ENCODE measurements at places on chromosomes 7 and 10. TPM values are rescaled to one million over a fixed set of nuclear protein-coding genes. Genes with fewer than 3 reads are reported as not detected.
A peak's percentile ranks its signal among the peaks of the same experiment; 100 is the strongest.

DNA sequence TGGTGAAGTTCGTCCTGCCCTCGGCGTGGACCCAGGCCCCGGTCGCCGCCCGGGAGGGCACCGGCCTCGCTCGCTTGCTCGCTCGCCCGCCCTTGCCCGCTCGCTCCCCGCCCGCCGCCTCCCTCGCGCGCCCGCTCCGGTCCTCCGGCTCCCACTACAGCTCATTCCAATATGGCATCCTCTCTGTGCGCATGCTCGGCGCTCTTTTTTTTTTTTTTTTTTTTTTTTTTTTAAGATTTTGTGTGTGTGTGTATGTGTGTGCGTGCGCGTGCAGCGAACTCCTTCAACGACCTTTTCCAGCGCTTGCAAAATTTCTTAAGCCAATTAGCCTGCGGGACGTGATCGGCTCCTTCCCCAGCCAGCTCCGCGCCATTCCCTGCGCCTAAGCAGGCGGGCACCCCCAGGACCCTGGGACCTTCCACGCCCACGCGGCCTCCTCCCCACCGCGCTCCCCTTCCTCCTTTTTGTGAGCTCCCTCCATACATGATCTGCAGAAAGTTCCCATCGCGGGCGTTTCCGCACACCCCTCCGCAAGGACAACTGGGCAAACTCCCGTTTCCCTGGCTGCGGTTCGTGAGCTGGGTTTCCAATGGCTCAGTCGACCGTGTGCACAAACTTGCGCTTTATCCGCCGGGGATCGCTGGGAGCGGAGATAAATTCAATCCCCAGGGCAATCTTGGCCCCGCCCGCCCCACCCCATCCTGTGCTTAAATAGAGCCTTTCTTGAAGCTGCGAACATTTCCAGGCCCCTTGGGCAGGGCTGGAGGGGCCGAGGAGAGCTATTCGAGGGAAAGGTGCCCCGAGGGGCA, at the start of gene SFMBT2:
Gene SFMBT2 (minus strand): TSS at position 173 of the 809 bp plus-strand sequence. CDS start 29,136 bp downstream, outside the sequence.
- H3K4me3 ChIP-seq, result peak within 1 kb of the TSS; percentile 31
- no peaks in the 10 kb centered on the region for H3K36me3 ChIP-seq
- peaks cover 33% of the 10 kb centered on the region for H3K27me3 ChIP-seq

AKR1D1 gene
- not detected for polyA plus RNA-seq

DNA sequence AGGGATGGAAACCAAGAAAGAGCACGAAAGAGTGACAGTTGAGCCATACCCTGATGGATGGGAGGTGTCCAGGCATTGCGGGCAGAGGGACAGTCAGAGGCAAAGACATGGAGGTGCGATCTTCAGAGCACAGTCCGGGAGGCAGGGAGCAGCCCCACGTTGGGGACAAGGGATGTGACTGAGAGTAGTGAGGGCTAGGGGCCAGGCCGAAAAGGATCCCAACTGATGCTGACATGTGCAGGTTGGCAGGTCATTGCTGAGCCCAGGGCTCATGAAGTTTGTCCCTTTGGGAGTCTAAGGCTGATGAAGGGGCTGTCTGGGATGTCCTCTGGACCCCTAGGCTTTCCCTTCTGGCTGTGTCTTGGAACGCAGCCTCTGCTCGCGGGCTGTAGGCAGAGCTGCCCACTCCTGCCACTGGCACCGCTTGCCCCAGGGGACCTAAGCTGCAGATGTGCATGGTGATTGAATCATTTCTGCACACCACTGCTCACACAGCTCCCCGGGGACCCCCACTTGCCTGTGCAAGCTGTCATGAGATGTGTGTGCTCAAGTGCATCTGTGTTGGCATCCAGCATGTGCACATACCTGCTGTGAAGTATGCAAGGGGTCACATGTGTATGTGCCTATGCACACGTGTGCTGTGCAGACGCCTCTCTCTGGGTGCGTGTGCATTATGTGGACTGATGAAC, 125.1 kb downstream of the ZMIZ1 start:
- H3K36me3 ChIP-seq, result peaks cover 12% of the 10 kb centered on the region
- no peak for DNase-seq

- H3K27ac ChIP-seq, result no peak overlapping the region
- no peaks in the 10 kb centered on the region for H3K4me1 ChIP-seq
- peaks cover 11% of the 10 kb centered on the region for H3K36me3 ChIP-seq
- no peak overlapping the region for H3K4me3 ChIP-seq
- no peak for DNase-seq
Observed at GRCh38 chr7:24858108-24858977, 101.1 kb upstream of the GSDME start.

DNA sequence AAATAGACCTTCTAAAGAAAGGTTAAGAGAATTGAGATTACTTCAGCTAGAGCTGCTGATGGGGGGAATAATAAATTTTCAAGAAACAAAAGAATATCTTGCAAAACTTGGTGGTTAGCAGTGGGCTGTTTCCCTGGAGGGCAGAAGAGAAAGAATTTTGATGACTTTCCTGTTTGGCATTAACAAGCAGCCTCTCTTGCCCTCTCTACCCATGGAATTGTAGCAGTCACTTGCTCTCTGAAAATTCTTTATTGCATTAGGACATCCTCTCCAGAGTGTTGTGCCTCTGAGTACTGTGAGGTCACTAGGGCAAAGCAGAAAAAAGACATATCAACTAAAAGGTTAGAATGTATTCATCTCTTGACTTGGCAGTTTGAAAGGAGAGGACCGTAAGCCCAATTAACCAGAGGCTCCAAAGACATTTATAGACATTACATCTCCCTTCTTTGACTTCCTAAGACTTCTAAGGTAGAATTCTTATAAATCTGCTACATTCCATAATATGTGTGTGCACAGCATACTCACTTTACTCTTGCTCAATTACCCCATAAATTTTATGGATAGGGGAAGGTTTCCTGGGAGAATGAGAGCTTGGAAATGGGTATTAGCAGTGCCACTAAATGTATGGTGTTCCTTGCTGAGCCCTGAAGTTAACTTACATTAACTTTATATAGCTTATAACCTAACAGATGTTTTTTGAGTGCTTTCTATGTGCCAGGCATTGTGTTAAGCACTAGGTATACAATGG, 215.3 kb downstream of the KIF20B start:
- no peak overlapping the region for H3K4me3 ChIP-seq
- no peaks in the 10 kb centered on the region for H3K4me1 ChIP-seq
- no peaks in the 10 kb centered on the region for H3K27me3 ChIP-seq
- no peaks in the 10 kb centered on the region for H3K36me3 ChIP-seq
- no peak overlapping the region for H3K27ac ChIP-seq

DNA sequence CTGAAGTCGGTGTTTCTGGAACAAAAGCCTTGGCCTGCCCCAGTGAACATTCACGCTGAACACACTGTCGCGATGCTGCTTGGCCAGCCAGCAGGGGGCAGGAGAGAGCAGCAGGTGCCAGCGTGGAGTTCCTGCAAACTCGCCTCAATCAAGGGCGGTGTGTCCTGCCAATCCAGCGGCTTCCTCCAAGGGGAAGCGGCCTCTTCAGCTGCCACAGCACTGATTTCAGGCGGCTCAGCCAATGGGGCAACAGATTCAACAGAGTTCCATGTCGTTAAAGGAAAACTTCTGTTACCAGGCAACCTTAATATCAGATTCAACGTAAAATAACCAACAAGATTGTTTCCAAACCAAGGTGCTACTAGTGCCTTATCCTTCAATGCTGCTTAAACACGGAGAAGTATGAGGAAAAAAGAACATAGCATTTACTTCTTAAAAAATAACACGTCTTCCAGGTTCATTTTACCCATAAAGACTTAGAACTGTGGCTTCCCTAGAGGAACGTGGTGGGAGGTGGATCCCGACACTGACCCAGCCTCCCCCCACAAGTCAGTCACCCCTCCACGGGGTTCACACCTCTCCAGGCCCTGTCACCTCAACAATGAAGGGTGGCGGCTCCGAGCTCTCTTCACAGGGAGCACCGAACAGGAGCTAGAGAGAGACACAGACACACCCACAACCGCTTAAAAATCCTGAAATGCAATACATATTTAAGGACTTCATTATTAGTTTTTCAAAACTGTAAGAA, 178.2 kb downstream of the DIP2C start:
- H3K4me3 ChIP-seq, result no peak overlapping the region
- peaks cover 6% of the 10 kb centered on the region for H3K4me1 ChIP-seq
- H3K36me3 ChIP-seq, result no peaks in the 10 kb centered on the region
- peak; percentile 94 for DNase-seq
- H3K27ac ChIP-seq, result peak overlapping the region; percentile 52

- H3K4me3 ChIP-seq, result no peak overlapping the region
- H3K36me3 ChIP-seq, result peaks cover 2% of the 10 kb centered on the region
- H3K27me3 ChIP-seq, result no peaks in the 10 kb centered on the region
- H3K27ac ChIP-seq, result no peak overlapping the region
Observed at GRCh38 chr7:35630024-35630972, 64.6 kb downstream of the HERPUD2 start.

DNA sequence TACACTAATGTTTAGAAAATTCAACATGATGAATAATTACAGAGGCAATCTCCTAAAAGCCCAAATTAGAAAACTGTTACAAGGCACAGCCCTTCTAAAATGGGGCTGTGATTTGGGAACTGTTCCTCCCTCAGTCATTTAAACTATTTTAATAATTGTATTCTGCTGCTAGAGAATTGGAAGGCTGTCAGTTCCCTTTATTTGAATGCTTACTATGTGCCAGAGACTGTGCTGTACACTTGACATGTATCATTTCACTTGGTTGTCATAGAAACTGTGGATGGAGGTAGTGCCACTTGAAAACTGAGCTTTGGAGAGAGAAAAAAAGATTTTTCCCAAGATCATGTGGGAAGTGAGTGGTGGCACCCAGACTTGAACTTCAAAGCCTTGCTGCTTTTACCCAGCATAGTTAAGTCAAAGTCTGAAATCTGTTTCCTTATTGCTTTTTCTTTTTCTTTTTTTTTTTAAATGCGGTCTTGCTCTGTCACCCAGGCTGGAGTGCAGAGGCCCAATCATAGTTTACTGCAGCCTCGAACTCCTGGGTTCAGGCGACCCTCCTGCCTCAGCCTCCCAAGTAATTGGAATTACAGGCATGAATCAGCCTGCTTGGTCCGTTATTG, 23.6 kb downstream of the UBE2D1 start:
- H3K4me3 ChIP-seq, result no peak overlapping the region
- no peak overlapping the region for H3K27ac ChIP-seq
- H3K4me1 ChIP-seq, result no peaks in the 10 kb centered on the region
- H3K36me3 ChIP-seq, result no peaks in the 10 kb centered on the region
- DNase-seq, result no peak
- H3K27me3 ChIP-seq, result no peaks in the 10 kb centered on the region

DNA sequence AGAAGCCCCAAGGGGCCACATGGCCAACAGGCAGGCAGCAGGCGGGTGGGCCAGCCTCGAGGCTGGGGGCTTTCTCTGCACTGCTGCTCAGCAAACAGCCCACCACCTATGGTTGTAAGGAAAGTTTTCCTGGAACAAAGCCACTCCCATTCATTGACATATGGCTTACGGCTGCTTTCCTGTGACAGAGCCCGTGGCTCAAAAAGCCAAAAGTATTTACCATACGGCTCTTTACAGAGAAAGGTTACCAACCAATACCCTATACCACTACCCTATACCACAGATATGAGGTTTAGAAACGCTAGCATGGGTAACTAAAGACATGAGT, 152.7 kb downstream of the MAD1L1 start:
- no peak overlapping the region for H3K4me3 ChIP-seq
- no peak for DNase-seq
- H3K27me3 ChIP-seq, result no peaks in the 10 kb centered on the region
- no peak overlapping the region for H3K27ac ChIP-seq
- peaks cover 5% of the 10 kb centered on the region for H3K4me1 ChIP-seq

DNA sequence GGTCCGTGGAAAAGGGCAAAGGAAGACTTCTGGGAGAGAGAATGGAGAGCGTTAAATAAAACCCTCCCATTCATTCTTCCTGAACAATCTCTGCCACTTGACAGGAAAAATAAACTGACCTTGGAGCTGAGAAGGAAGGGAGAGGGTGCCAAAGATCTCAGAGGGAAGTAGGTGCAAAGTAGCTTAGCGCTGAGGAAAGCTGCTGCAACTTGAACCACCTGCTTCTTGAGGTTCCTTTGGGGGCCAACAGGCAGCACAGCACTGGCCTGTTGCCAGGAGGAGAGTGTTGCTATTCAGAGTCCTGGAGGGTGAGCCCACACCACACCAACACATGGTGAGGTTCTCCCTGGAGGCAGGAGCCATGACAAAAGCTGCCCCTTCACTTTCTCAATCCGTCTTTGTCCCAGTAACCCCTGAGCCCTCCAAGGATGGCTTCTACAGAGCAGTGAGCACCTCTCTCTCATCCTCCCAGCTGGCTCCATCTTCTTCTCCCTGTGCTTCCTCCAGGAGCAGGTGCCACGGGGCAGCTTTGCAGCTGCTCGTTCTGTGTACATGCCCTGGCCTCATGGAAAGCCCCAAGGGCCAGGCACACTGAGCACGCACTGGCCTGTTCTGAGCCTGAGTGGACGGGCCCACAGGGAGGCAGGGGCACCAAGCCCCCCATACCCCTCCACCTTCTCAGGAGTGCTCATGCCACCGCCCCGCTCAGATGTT, 101.3 kb downstream of the STRA8 start:
- no peaks in the 10 kb centered on the region for H3K27me3 ChIP-seq
- no peak overlapping the region for H3K27ac ChIP-seq
- no peaks in the 10 kb centered on the region for H3K36me3 ChIP-seq
- H3K4me3 ChIP-seq, result no peak overlapping the region

GRCh38 chr7:128946936-128947830, 9.5 kb downstream of the IRF5 start:
- H3K27ac ChIP-seq, result no peak overlapping the region
- no peaks in the 10 kb centered on the region for H3K27me3 ChIP-seq
- H3K4me1 ChIP-seq, result no peaks in the 10 kb centered on the region
- H3K4me3 ChIP-seq, result no peak overlapping the region

SMIM30 gene
- 66.1 TPM for polyA plus RNA-seq

- no peak overlapping the region for H3K27ac ChIP-seq
- H3K27me3 ChIP-seq, result no peaks in the 10 kb centered on the region
- H3K4me3 ChIP-seq, result no peak overlapping the region
- no peaks in the 10 kb centered on the region for H3K4me1 ChIP-seq
- H3K36me3 ChIP-seq, result no peaks in the 10 kb centered on the region
Observed at GRCh38 chr10:129056734-129057689, 410.0 kb upstream of the MGMT start.

GRCh38 chr10:24616536-24616935, 107.2 kb downstream of the ARHGAP21 start:
- H3K27me3 ChIP-seq, result no peaks in the 10 kb centered on the region
- H3K4me1 ChIP-seq, result no peaks in the 10 kb centered on the region
- no peak for DNase-seq
- H3K4me3 ChIP-seq, result no peak overlapping the region

GRCh38 chr10:22022257-22023032, 18.9 kb upstream of the DNAJC1 start:
- DNase-seq, result no peak
- H3K27ac ChIP-seq, result no peak overlapping the region
- H3K4me3 ChIP-seq, result no peak overlapping the region
- no peaks in the 10 kb centered on the region for H3K27me3 ChIP-seq

- no peaks in the 10 kb centered on the region for H3K36me3 ChIP-seq
- DNase-seq, result no peak
- H3K4me1 ChIP-seq, result no peaks in the 10 kb centered on the region
- H3K27me3 ChIP-seq, result no peaks in the 10 kb centered on the region
Observed at GRCh38 chr7:11128498-11128897, 154.8 kb downstream of the PHF14 start.

Data from fibroblast of lung (primary cell).